ENCODE measurements at places on chromosomes 4 and X. TPM values are rescaled to one million over a fixed set of nuclear protein-coding genes. Genes with fewer than 3 reads are reported as not detected.

DNA sequence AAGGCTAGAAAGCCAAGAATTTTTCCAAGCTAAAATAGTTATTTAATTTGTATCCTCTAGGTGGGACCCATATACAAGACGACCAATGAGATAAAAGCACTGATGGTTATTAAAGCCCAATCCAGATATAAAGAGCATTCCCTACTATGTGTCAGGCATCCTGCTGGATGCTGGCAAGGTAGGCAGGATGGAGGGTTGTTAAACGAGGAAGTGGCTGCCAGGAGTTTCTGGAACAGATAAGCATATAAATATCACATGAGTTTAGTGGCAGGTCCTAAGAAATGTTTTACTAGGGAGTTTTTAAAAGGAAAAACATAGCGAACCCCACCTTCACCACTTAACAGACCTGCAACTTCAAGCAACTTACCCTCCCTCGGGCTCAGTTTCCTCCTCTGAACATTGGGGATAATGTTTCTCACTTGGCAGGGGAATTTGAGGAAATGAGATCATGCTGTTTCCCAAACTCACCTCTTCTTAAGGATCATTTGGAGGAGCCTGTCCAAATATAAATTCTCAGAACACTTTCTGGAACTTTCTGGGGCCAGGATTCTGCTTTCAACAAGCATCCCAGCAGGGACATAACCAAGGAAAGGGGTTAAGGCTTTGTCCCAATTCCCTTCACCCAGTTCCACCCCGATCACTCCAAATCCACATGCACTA is 94.3 kb upstream of the LDB2 start:
- H3K4me3 ChIP-seq: no peak overlapping the region
- H3K27me3 ChIP-seq: no peaks in the 10 kb centered on the region
- no peaks in the 10 kb centered on the region for H3K4me1 ChIP-seq
- H3K27ac ChIP-seq: no peak overlapping the region

GRCh38 chrX:50747471-50747900 is 66.5 kb downstream of the SHROOM4 start:
- H3K4me3 ChIP-seq: no peak overlapping the region
- H3K36me3 ChIP-seq: no peaks in the 10 kb centered on the region
- no peaks in the 10 kb centered on the region for H3K4me1 ChIP-seq
- H3K27ac ChIP-seq: no peak overlapping the region
- no peak for DNase-seq
- H3K27me3 ChIP-seq: no peaks in the 10 kb centered on the region

DNA sequence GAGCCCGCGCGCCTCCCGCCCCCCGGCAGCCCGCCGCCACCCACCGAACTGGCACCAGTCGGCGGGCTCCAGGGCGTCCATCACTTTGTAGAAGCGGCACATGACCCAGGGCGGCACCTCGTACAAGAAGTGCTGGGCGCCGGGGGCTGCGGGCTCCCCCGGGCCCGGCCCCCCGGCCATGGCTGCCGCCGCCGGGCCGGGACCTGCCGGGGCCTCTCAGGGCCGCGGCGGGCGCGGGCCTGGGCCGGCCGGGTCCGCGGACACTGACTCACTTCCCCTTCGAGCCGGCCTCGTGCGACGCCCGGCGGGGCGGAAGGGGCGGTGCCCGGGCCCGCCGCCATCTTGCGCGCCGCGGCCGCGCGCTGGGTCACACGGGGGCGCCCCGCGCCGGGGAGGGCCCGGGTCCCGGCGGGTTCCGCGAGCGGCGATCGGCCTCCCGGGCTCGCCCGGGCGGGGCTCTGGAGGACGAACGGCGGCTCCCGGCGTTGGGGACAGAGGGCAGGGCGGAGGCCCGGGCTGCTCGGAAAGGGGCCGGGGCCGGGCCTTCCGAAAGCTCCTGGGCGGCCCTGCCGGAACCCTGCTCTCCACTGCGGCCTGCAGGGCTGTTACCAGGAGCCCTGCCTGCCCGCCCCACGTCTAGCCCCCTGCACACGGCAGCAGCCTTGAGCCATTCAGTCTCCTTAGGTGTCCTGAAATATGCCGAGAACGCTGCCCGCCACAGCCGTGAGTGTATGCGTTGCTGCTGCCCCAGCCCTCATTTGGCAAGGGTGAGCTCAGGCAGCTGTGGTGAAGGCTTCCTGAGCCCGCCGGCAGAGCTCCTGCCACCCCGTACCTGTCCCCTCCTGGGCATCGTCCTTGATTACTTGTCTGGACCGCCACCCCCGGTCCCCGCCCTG is at the start of gene IRAK1:
Gene IRAK1 (minus strand): TSS at position 270 of the 896 bp plus-strand sequence. CDS start 90 bp downstream, at position 180.
- peaks cover 4% of the 10 kb centered on the region for H3K4me1 ChIP-seq
- H3K27me3 ChIP-seq: no peaks in the 10 kb centered on the region
- no peaks in the 10 kb centered on the region for H3K36me3 ChIP-seq
- peak; percentile 57 for DNase-seq

DNA sequence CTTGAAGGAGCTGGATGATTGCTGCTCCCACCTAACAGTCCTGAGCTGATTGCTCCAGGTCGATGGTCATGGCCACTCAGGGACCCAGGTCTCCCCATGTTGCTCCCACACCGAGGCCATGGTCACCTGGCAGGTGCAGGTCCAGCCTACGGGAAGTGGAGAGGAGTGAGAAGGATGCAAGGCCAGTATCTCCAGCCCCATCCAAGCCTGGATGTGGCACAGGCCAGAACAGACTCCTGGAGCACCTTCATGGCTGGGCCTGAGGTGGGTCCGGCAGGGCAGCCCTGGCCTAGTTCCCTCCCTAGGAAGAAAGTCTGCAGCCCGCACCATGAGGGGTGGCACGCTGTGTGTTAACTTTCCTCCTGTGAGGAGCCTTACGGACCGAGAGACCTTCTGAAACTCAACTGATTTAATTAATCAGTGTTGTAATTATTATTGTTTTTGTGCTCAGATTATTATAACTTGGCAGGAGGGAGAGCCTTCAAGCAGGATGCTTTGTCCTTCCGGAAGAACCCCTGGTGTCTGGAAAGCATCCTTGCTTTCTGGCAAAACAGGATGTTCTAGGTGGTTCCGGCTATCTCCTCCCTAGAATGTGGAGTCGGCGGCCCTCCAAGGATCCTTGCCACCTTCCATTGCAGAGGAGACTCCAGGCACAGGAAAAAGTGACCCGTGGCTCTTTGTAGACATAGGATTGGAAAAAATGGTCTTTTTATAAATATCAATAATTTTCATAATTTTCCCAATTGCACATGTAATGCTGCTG is 92.3 kb upstream of the ADRA2C start:
- H3K27me3 ChIP-seq: no peaks in the 10 kb centered on the region
- no peaks in the 10 kb centered on the region for H3K4me1 ChIP-seq
- H3K4me3 ChIP-seq: no peak overlapping the region
- H3K27ac ChIP-seq: no peak overlapping the region

DNA sequence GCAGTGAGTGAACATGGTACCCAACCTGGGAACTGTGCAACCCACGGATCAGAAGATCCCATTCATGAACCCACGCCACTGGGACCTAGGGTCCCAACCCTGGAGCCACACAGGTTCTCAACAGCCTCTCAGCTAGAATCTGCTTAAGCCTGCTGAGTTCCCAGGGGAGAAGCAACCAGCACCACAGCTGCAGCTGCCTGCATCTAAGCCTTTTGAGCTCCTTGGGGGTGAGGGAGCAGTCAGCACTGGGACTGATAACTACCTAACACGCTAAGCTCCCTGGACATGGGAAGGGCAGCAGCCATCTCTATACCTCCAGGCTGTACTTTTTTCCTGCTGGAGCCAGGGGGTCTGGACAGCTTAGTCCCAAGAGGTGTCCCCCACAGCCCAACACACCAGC is 179.3 kb downstream of the IL15 start:
- H3K4me3 ChIP-seq: no peak overlapping the region
- no peaks in the 10 kb centered on the region for H3K27me3 ChIP-seq
- H3K27ac ChIP-seq: no peak overlapping the region
- DNase-seq: no peak
- no peaks in the 10 kb centered on the region for H3K4me1 ChIP-seq
- H3K36me3 ChIP-seq: no peaks in the 10 kb centered on the region

Gene BTC
- total RNA-seq: 0.10 TPM

Gene EREG
- total RNA-seq: 0.07 TPM

Gene TENM3
- 16.2 TPM for total RNA-seq

- no peak for DNase-seq
- no peaks in the 10 kb centered on the region for H3K36me3 ChIP-seq
Observed at GRCh38 chr4:4990329-4990728, 28.9 kb downstream of the CYTL1 start.

DNA sequence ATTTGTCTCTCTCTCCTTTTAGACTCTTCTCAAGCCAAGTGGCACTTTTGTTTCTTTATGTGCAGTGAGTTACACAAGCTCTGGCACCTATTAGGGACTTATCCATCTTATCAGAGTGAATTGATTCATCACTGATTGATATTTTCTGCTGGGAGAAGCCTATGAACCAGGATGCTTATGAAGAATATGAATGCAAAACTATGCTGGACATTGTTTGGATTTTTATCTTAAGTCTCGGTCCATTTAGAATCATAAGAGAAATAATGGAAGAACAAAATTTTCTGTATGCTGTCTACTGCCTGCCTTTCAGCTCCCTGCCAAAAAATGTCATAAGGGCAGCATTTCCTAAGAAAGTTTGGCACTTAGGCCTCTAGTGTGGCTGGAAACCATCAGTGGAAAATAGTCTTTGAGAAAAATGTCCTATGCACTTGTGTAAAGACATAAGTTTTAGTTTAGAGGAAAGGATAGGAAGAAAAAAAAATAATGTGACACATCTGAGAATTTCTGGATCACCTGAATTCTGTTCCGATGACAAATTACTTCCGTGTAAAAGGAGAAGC is 365.7 kb upstream of the MAD2L1 start:
- H3K36me3 ChIP-seq: no peaks in the 10 kb centered on the region
- no peaks in the 10 kb centered on the region for H3K27me3 ChIP-seq
- DNase-seq: no peak
- no peak overlapping the region for H3K27ac ChIP-seq
- H3K4me3 ChIP-seq: no peak overlapping the region

DNA sequence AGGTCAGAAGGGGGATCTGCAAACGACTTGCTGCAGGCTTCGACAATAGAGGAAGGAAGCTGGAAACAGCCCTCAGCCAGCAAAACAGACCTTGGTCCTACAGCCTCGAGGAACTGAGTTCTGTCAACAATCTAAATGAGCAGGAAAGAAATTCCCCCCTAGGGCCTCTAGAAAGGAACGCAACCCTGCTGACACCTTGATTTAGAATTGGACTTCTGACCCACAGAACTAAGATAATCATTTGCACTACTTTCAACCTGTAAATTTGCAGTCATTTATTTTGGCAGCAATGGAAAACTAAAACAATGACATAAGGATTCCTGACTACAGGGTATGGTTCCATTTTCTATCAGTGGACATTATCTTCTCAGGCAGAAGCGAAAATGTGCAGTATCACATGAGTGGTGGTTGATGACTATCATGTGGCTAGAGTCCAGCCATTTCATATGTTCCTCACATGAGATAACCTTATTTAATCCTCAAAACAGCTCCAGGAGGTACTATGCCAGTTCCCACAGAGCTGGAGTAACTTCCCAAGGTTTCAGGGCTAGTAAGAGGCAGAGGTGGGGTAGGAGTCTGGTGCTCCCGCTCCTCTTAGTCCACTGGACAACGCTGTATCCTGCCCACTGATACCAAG is 61.6 kb downstream of the SAT1 start:
- no peak for DNase-seq
- no peak overlapping the region for H3K4me3 ChIP-seq
- H3K4me1 ChIP-seq: no peaks in the 10 kb centered on the region
- no peaks in the 10 kb centered on the region for H3K36me3 ChIP-seq
- no peaks in the 10 kb centered on the region for H3K27me3 ChIP-seq
- no peak overlapping the region for H3K27ac ChIP-seq

Gene ODAPH
- total RNA-seq: not detected

DNA sequence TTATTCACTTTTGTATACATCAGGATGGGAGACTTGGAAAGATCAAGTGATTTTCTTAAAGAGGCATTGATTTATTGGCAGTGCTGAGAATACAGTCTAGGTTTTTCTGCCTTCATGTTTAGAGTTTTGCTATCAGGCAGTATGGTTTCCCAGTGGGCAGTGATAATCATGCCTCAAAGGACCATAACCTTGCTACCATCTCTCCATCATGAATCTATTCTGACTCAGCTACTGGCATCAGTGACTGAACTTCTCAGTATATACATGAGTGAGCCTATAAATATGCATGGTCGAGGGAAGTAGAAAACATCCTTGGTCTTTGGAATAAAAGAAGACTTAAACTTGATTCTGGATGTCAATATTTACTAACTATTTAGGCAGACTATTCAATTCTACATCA is 562.0 kb upstream of the AADAT start:
- H3K4me1 ChIP-seq: no peaks in the 10 kb centered on the region
- no peaks in the 10 kb centered on the region for H3K36me3 ChIP-seq
- DNase-seq: no peak
- no peaks in the 10 kb centered on the region for H3K27me3 ChIP-seq
- no peak overlapping the region for H3K4me3 ChIP-seq

Gene RADX
- total RNA-seq: 0.36 TPM

DNA sequence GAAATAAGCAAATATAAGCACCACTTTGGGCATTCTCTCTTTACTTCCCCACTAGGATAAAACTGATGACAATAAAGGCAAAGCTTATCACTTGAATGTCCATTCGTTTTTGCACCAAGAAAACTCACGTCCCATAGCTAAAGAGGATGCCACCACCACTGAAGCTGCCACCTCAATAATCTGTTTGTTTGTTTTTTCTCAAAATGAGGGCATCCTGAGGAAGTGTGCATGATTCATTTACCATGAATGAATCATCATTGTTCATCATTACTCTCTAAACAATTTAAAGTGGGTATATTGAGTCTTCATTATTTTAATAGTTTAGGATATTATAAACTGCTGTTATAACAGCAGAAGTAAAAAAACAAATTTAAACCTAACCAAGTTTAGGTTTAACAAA is 168.2 kb downstream of the DCTD start:
- H3K27ac ChIP-seq: no peak overlapping the region
- DNase-seq: no peak
- H3K36me3 ChIP-seq: no peaks in the 10 kb centered on the region

DNA sequence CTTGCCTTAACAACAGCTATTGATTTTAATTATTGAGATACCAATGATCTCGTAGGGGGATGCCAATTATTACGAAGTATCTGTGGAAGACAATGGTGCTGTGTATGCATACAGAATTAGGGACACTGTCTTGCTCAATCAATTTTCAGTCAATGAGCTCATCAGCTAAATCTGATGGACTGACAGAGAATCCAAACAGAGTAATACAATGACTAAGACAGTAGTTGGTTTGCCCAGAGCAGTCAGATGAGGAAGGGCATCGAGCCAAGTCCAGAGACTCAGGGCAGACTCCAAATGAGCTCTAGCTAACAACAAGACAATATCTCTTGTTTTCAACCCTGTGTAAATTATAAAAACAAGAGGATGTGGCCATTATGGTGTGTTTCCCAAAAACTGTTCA is 14.7 kb upstream of the GSX2 start:
- H3K36me3 ChIP-seq: no peaks in the 10 kb centered on the region
- no peak overlapping the region for H3K4me3 ChIP-seq
- H3K4me1 ChIP-seq: peaks cover 6% of the 10 kb centered on the region
- H3K27ac ChIP-seq: peak overlapping the region; percentile 81
- no peaks in the 10 kb centered on the region for H3K27me3 ChIP-seq

GRCh38 chrX:69185886-69186285 is 20.6 kb upstream of the PJA1 start:
- no peaks in the 10 kb centered on the region for H3K36me3 ChIP-seq
- no peak overlapping the region for H3K27ac ChIP-seq
- H3K4me3 ChIP-seq: no peak overlapping the region
- no peaks in the 10 kb centered on the region for H3K27me3 ChIP-seq
- H3K4me1 ChIP-seq: no peaks in the 10 kb centered on the region
- no peak for DNase-seq
